ENCODE measurements at places on chromosomes 12 and 14.

DNA sequence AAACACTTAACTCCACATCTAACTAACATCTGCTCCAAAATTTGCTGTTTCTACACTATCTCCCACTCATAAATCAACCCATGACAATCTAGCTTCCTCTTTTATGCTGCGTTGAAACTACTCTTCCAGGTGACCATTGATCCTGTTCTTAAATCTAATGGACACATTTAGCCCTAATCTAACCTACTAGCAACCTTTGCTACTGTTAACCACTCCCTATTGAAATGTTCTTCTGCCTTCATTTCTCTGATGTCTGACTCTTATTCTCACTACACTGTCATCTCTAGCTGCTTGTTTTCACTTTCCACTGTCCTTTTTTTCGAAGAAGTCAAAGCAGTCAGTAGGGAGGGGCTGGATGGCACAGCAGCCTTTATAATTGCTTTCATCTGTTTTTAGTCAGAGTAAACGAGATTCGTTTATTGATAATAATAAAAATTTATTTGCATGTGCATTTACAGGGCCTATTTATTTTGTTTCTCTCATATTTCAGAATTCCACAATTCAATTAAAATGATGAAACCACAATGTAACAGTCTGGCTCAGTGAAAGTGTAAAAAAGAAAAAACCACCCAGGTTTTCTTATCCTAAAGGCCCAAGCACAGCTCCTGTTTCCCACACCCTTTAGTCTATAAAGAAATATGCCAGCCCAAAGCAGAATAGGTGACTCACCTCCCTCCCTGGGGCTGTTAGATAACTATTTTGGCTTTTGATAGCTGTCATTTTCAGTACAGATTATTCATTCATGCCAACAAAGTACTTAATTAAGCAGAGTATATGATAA, 44.9 kb downstream of the ATP2B1 start:
- no peak overlapping the region for H3K4me3 ChIP-seq
- peaks cover 9% of the 10 kb centered on the region for H3K4me1 ChIP-seq
- H3K36me3 ChIP-seq, result no peaks in the 10 kb centered on the region
- no peaks in the 10 kb centered on the region for H3K27me3 ChIP-seq

- H3K27me3 ChIP-seq, result no peaks in the 10 kb centered on the region
- peaks cover 70% of the 10 kb centered on the region for H3K4me1 ChIP-seq
- DNase-seq, result peak; percentile 87
- H3K27ac ChIP-seq, result peak overlapping the region; percentile 100
These were observed 56.1 kb upstream of the FUT8 start for GRCh38 chr14:65356327-65356836.

DNA sequence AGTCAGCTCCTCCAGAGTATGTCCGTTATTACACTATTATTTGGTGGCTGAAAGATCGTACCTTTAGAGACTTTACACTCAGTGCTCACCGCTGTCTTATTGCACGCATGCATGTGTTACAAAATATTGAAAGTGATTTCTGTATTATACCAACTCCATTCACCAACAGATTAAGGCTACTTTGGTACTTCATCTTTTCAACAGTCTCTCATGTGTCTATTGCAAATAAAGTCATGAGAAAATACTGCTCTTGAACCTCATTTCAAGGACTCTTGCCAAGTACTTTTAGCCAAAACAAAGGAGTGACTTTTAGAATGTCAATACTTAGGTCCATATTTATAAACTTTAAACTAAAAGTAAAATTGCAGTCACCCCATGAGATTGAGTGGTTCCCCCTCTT, 503.6 kb downstream of the TMEM121 start:
- H3K4me3 ChIP-seq, result no peak overlapping the region
- no peak for DNase-seq
- H3K27ac ChIP-seq, result no peak overlapping the region
- no peaks in the 10 kb centered on the region for H3K4me1 ChIP-seq
- no peaks in the 10 kb centered on the region for H3K27me3 ChIP-seq

GRCh38 chr14:71482671-71483070, 449.6 kb upstream of the RGS6 start:
- H3K4me3 ChIP-seq, result no peak overlapping the region
- H3K27ac ChIP-seq, result no peak overlapping the region
- H3K36me3 ChIP-seq, result no peaks in the 10 kb centered on the region
- no peaks in the 10 kb centered on the region for H3K4me1 ChIP-seq

- peaks cover 15% of the 10 kb centered on the region for H3K4me1 ChIP-seq
- H3K27me3 ChIP-seq, result no peaks in the 10 kb centered on the region
- DNase-seq, result no peak
- H3K36me3 ChIP-seq, result no peaks in the 10 kb centered on the region
These were observed 8.9 kb upstream of the FOXN3 start for GRCh38 chr14:89425931-89426330.

DNA sequence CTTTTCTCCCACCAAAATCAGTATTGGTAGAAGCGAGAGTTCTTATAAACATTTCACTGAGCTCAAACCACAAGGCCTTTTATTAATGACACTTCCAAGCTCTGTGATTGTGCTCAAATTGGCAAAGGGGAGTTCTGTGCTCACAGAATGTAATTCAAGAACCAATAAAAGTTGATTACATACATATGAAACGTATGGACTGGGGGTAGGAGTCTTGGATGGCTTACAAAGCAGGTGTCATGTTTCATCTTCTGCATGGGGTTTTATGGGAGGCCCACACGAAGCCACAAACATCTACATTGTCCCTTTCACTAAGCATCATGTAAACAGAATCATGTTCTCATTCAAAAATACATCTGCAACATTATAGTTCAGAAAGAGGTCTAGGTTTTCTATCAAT, 828.3 kb downstream of the VRK1 start:
- no peaks in the 10 kb centered on the region for H3K36me3 ChIP-seq
- no peak overlapping the region for H3K4me3 ChIP-seq
- no peak overlapping the region for H3K27ac ChIP-seq
- H3K27me3 ChIP-seq, result no peaks in the 10 kb centered on the region

GRCh38 chr14:52244997-52245396, 22.5 kb upstream of the PTGDR start:
- peaks cover 15% of the 10 kb centered on the region for H3K4me1 ChIP-seq
- no peaks in the 10 kb centered on the region for H3K27me3 ChIP-seq
- no peaks in the 10 kb centered on the region for H3K36me3 ChIP-seq
- DNase-seq, result peak; percentile 68
- peak overlapping the region; percentile 93 for H3K27ac ChIP-seq

DNA sequence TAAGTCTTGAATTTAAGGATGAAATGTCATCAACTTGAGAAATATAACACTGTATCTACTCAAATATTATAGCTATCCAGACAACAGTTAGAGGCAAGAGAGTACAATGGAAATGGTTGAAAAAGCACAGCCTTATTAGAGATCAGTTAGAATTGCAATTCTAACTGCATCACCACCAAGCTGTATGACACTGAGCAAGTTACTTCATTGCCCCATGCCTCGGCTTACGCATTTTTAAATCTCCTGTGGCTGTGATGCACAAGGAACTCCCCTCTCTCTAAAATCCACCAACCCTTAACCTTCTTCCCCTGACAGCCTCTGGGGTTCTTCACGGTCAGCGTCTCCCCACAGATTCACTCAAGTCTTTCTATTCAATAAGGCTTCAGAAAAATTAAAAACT, 75.1 kb downstream of the MED13L start:
- DNase-seq, result no peak
- no peak overlapping the region for H3K4me3 ChIP-seq
- H3K4me1 ChIP-seq, result no peaks in the 10 kb centered on the region
- H3K36me3 ChIP-seq, result no peaks in the 10 kb centered on the region
- H3K27me3 ChIP-seq, result no peaks in the 10 kb centered on the region

DNA sequence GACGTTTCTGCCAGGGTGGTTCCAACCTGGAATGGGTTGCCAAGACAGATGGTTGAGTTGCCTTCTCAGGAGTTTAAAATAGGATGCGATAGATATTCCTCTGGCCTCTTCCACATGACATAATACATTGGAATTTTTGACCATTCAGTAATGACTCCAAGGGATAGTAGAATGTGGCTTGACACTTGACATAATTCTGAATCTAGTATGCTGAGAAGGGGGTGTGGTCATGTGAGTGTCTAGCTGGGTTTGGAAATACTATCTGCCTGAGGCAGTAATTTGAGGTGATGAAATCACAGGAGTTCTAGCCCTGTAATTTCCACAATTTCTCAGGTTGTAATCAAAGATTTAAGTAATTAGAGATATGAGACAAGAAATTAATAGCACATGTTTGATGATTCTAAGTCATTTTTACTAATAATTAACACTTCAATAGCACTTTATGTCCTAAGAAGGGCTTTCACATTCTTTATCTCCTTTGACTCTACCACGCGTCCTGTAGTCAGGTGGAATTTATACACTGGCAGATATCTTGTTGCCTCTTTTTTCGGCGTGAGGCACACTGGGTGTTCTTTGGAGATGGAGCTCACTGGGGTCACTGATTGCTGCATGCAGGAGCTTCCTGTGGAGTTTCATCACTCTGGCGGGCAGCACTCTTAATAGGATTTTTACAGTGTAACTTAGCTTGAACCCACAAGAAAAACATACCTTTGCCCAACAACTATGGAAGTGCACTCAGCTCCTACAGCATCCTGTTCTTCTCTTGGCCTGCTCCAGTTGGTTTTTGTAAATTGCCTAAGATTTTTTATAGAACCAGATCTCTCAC, 3.2 kb upstream of the AMIGO2 start:
- no peaks in the 10 kb centered on the region for H3K27me3 ChIP-seq
- no peak for DNase-seq
- H3K4me1 ChIP-seq, result peaks cover 8% of the 10 kb centered on the region
- H3K36me3 ChIP-seq, result no peaks in the 10 kb centered on the region
- H3K4me3 ChIP-seq, result no peak overlapping the region

DNA sequence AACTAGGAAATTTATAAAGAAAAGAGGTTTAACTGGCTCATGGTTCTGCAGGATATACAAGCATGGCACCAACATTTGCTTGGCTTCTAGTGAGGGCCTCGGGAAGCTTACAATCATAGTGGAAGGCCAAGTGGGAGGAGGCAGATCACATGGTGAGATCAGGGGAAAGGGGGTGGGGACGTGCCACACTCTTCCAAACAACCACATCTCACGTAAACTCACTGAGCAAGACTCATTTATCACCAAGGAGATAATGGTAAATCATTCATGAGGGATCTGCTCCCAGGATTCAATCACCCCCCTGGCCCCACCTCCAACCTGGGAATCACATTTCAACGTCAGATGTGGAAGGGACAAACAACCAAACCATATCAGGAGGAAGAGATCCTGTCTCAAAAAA, 35.8 kb downstream of the NUMB start:
- no peak overlapping the region for H3K27ac ChIP-seq
- DNase-seq, result no peak
- no peaks in the 10 kb centered on the region for H3K4me1 ChIP-seq
